ENCODE measurements at places on chromosomes 2 and 18.
A peak's percentile ranks its signal among the peaks of the same experiment; 100 is the strongest.

DNA sequence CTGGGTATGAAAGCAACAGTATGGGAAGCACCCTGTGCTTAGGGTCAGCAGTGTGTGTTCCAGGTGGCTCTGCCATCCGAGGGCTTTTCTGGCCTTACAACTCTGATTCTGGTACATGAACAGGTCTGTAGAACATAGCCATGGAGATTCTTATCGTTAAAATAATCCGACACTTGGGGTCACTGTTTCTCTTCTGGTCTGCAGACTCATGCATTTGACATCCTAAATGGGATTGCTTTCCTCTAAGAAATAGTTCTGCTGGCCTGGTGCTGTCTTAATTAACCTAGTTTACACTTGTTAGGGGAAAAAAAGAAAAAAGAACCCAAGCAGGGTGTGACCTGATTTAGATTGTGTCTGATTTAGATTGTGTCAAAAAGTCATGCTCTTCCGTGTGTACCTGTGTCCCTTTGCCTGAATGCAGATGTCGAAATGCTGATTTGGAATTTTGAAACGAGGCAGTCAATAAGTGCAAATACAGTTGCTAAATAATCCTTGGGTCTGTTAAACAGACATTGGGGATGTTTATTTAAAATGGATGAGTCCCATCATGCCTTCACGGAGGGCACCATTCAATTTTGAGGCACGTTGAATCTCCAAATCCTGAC, 59.6 kb downstream of the TRPM8 start:
- H3K27me3 ChIP-seq = peaks cover 19% of the 10 kb centered on the region
- H3K27ac ChIP-seq = no peak overlapping the region
- peak; percentile 25 for DNase-seq

DNA sequence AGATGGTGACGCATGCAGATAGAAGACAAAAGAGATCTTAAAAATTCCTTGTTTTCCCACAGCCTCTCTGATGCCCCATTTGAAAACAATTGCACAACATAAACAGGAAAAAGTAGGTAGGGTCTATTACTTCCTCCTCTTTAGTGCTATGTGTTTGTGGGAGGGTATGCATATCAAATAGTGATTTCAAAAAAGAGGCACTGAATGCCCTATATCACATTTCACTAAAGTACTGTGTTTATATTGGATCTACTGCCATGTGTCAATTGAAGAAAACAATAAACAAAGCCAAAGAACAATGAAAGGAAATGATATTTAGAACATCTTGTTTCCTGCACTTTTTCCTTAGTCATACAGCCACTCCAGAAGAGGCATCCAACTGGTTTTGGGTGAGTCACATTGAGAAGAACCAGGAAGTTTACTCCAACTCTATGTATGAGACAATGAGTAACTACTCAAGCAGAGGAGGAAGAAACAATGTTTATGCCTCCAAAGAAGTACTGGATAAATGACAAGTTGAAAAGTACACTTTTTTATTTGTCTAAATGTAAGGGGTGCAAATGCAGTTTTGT, 583.6 kb downstream of the FBXO15 start:
- H3K36me3 ChIP-seq = no peaks in the 10 kb centered on the region
- no peak overlapping the region for H3K27ac ChIP-seq
- DNase-seq = no peak
- H3K4me1 ChIP-seq = no peaks in the 10 kb centered on the region

- peak; percentile 75 for DNase-seq
- H3K27ac ChIP-seq = no peak overlapping the region
- H3K36me3 ChIP-seq = no peaks in the 10 kb centered on the region
- peaks cover 10% of the 10 kb centered on the region for H3K4me1 ChIP-seq
- no peak overlapping the region for H3K4me3 ChIP-seq
Observed at GRCh38 chr2:70948337-70949003, 12.8 kb downstream of the ATP6V1B1 start.

GRCh38 chr18:68083131-68083530, 566.6 kb upstream of the DSEL start:
- no peaks in the 10 kb centered on the region for H3K36me3 ChIP-seq
- no peak for DNase-seq
- H3K4me1 ChIP-seq = no peaks in the 10 kb centered on the region

DNA sequence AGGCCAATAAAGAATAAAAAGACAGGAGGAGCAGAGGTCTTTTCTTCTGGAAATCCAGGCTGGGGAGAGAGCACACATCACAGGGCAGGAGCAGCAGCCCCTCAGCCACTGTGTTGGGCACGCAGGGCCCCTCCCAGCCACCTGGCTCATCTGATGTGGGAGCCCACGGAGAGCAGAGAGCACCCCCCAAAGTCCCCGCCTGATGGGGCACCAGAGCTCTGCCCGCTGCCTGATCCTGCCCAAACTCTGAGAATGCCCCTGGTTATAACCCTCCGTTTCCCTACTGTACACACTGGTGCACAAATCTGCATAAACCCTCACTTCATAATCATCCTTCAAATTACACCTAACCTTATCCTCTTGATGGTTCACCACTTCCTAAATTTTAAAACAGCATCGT, 111.3 kb downstream of the HDAC4 start:
- DNase-seq = no peak
- H3K27me3 ChIP-seq = no peaks in the 10 kb centered on the region
- H3K4me3 ChIP-seq = no peak overlapping the region
- peaks cover 49% of the 10 kb centered on the region for H3K4me1 ChIP-seq

GRCh38 chr2:75559680-75560021, 1.1 kb downstream of the EVA1A start:
- peak overlapping the region; percentile 49 for H3K4me3 ChIP-seq
- H3K27me3 ChIP-seq = peaks cover 44% of the 10 kb centered on the region
- DNase-seq = no peak
- no peaks in the 10 kb centered on the region for H3K36me3 ChIP-seq
- peak overlapping the region; percentile 73 for H3K27ac ChIP-seq
- peaks cover 19% of the 10 kb centered on the region for H3K4me1 ChIP-seq

GRCh38 chr2:105384861-105385260, 14.0 kb downstream of the FHL2 start:
- no peaks in the 10 kb centered on the region for H3K4me1 ChIP-seq
- DNase-seq = no peak
- H3K27me3 ChIP-seq = no peaks in the 10 kb centered on the region
- no peaks in the 10 kb centered on the region for H3K36me3 ChIP-seq
- H3K4me3 ChIP-seq = no peak overlapping the region
- H3K27ac ChIP-seq = no peak overlapping the region

DNA sequence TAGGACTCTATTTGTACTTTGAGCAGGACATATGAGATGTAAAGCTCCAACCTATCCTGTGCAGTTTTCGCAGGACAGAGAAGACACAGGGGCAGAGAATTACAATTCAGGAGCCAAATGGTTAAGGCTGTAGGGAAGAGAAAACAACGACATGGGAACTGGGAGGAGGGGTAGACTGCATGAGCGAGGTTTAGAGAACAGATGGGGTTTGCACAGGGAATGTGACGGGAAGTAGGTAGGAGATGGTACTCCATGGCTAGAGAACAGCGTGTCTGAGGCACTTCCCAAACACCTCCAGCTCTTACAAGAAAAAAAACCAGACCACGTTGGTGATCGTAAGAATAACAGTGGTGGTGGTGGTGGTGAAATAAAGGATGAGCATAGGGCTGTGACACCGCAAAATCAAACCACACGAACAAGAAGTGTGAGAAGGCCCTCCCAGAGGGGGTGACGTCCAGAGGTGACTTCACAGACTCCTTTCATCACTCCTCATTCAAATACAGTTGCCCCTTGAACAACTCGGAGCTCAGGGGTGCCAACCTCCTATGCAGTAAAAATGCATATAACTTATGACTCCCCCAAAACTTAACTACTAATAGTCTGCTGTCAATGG, 92.7 kb downstream of the FARSB start:
- no peaks in the 10 kb centered on the region for H3K27me3 ChIP-seq
- no peak overlapping the region for H3K27ac ChIP-seq
- no peak for DNase-seq
- no peak overlapping the region for H3K4me3 ChIP-seq
- peaks cover 16% of the 10 kb centered on the region for H3K36me3 ChIP-seq

All from left lung (tissue), 14 donors.